Ascending aorta (tissue), 2 donors: ENCODE measurements at places on chromosomes 5 and 9.
A peak's percentile ranks its signal among the peaks of the same experiment; 100 is the strongest.

GRCh38 chr5:145220481-145220880, 614.7 kb downstream of the PRELID2 start:
- H3K27me3 ChIP-seq: no peaks in the 10 kb centered on the region
- H3K27ac ChIP-seq: no peak overlapping the region
- H3K4me1 ChIP-seq: no peaks in the 10 kb centered on the region
- DNase-seq: no peak
- H3K4me3 ChIP-seq: no peak overlapping the region
- H3K36me3 ChIP-seq: no peaks in the 10 kb centered on the region

- H3K4me3 ChIP-seq: no peak overlapping the region
- DNase-seq: no peak
- H3K27ac ChIP-seq: no peak overlapping the region
These were observed 52.1 kb upstream of the RNU6ATAC start for GRCh38 chr9:134216449-134216951.

DNA sequence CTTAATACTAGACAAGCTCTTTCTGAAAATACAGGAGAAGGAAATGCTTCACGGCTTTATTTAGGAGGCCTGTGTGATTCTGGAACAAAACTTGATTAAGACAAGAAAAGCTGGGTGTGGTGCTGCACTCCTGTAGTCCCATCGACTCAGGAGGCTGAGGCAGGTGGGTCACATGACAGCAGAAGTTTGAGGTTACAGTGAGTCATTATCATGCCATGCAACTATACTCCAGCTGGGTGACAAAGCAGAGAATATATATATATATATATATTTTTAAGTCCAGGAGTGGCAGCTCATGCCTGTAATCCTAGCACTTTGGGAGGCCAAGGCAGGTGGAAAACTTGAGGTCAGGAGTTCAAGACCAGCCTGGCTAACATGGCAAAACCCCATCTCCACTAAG, 33.1 kb upstream of the SPIN1 start:
- no peaks in the 10 kb centered on the region for H3K27me3 ChIP-seq
- no peaks in the 10 kb centered on the region for H3K4me1 ChIP-seq
- DNase-seq: no peak

GRCh38 chr9:134592018-134592818, 49.4 kb upstream of the COL5A1 start:
- no peak overlapping the region for H3K4me3 ChIP-seq
- H3K4me1 ChIP-seq: no peaks in the 10 kb centered on the region
- H3K27me3 ChIP-seq: no peaks in the 10 kb centered on the region
- no peaks in the 10 kb centered on the region for H3K36me3 ChIP-seq

GRCh38 chr5:116402235-116402634, 172.4 kb downstream of the SEMA6A start:
- no peak overlapping the region for H3K27ac ChIP-seq
- no peaks in the 10 kb centered on the region for H3K36me3 ChIP-seq
- H3K4me1 ChIP-seq: no peaks in the 10 kb centered on the region
- H3K4me3 ChIP-seq: no peak overlapping the region
- no peak for DNase-seq
- H3K27me3 ChIP-seq: no peaks in the 10 kb centered on the region

DNA sequence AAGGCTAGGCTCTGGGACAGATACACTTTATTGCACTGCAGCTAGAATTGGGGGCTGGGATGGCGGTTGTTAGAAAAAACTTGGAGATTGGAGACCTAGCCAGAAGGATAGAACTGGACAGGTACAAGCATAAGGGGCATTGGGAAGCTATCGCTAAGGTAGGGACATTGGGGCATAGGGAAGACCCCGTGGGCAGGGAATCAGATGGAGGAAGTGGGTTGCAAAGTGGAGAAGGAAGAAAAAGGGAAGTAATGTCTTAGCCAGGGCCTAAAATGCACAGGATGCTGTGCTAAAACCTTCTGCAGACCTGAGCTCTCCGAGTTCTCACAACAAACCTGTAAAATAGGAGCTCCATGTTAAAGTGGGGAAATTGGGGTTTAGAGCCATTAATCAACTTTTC, 178.2 kb downstream of the ZDHHC21 start:
- no peaks in the 10 kb centered on the region for H3K27me3 ChIP-seq
- no peak overlapping the region for H3K27ac ChIP-seq
- no peak overlapping the region for H3K4me3 ChIP-seq
- H3K4me1 ChIP-seq: no peaks in the 10 kb centered on the region
- no peak for DNase-seq

DNA sequence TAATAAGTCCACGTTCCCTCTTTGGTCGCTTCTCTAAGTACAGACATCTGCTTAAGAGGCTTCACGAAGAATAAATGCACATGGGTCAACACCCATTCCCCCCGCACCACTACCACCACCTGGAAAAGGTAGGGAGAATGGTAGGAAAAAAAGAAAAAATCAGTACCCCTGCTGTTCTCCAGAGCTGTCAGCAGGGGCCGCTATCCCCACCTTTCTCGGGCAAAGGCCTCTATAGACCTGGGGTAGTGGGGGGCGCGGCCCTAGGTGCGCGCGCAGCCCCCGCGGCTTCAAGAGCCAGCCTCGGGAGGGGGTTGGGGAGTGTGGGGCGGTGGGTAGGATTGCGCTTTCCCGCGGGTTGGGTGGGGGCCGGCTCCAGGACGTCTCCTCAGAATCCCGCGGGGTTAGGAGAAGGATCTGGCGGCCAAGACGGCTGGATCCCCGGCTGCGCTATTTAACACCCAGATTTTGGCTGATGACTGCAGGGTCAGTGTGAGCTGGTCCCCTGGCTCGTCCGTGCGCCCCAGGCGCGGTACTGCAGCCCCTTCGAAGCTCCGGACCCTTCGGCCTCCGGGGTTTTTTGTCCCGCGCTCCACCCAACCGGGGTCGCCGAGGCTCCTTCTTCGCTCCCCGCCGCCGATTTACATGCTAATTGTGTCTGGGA, 1.6 kb upstream of the SEMA6A start:
- peaks cover 21% of the 10 kb centered on the region for H3K4me1 ChIP-seq
- H3K27ac ChIP-seq: no peak overlapping the region
- peak overlapping the region; percentile 62 for H3K4me3 ChIP-seq
- H3K27me3 ChIP-seq: no peaks in the 10 kb centered on the region
- no peak for DNase-seq

DNA sequence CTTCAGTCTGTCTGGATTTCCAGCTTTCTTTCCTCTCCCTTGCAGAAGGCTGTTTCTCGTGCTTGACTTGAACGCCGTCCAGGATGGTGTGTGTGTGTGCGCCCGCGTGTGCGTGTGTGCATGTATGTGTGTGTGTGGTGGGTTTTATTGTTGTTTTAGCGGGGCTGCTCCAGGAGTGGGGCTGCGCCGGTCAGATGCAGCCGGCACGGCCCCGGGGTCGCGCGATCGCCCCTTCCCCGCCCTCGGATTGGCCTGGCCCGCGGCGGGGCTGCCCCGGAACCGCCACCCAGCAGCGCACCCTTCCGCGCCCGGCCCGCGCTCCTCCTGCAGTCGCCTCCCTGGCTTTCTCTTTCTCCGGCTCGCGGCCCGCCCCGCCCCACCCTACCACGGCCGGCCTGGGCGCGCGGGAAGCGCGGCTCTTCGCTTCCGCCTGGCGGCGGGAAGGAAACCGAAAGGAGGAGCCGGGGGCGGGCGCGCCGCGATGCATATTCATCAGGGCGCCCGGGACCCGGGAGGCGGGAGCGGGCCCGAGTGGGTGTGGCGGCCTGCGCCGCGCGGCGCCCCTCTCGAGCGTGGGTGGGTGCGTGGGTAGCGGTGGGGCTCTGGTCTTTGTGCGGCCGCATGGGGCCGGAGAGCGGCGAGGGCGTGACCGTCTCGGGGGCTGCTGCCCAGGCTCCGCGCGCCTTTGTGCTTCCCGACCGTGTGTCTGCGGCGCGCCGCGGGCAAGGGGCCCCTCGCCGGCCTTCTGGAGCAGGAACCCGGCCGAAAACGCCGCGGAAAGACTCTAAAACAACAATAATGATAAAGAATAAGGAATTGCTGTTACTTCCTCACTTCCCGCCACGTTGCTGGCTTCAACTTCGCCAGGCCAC, 8.5 kb upstream of the NFIB start:
- peaks cover 24% of the 10 kb centered on the region for H3K4me1 ChIP-seq
- peak; percentile 94 for DNase-seq
- no peaks in the 10 kb centered on the region for H3K36me3 ChIP-seq
- peak overlapping the region; percentile 96 for H3K27ac ChIP-seq
- peak overlapping the region; percentile 95 for H3K4me3 ChIP-seq
- no peaks in the 10 kb centered on the region for H3K27me3 ChIP-seq

GRCh38 chr5:139767960-139768359, 27.6 kb upstream of the PSD2 start:
- no peaks in the 10 kb centered on the region for H3K4me1 ChIP-seq
- H3K27me3 ChIP-seq: peaks cover 8% of the 10 kb centered on the region
- DNase-seq: no peak
- H3K27ac ChIP-seq: no peak overlapping the region
- H3K36me3 ChIP-seq: no peaks in the 10 kb centered on the region

- no peak for DNase-seq
- H3K4me3 ChIP-seq: no peak overlapping the region
- no peak overlapping the region for H3K27ac ChIP-seq
- H3K4me1 ChIP-seq: no peaks in the 10 kb centered on the region
- H3K27me3 ChIP-seq: no peaks in the 10 kb centered on the region
These were observed 530.5 kb downstream of the MTRR start for GRCh38 chr5:8399471-8399870.

DNA sequence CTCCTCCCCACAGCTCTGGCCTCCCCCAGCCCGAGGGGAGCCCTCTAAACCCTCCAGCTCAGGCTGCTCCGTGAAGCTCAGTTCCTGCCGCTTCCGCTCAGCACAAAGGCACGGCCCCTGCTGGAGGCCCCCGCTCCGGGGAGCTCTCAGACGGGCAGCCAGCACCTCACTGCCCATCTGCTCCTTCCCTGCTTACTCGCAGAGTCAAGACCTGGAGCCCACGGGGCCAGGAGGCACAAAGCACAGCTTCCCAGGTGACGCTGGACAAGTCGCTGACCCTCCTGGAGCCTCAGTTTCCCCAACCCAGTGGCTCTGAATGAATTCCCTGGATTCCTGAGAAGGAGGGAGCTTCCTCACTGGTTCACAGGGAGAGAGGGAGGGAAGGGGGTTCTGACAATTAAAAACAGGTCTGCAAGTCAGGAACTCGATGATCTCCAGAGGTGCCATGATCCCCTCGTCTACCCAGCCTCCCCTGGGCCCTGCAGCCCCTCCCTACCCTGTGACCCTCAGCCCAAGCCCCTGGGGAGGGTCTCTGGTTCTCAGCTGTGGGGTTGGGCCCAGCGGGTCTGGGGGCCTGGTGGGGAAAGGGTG, 36.2 kb downstream of the VAV2 start:
- peaks cover 10% of the 10 kb centered on the region for H3K4me1 ChIP-seq
- H3K4me3 ChIP-seq: peak overlapping the region; percentile 4
- no peaks in the 10 kb centered on the region for H3K27me3 ChIP-seq
- H3K27ac ChIP-seq: peak overlapping the region; percentile 19
- no peaks in the 10 kb centered on the region for H3K36me3 ChIP-seq
